Fibroblast of skin of left biceps (primary cell): ENCODE measurements at places on chromosomes 4 and X.

GRCh38 chr4:107870916-107871786 is 46.4 kb downstream of the SGMS2 start:
- no peak for DNase-seq

GRCh38 chrX:95893636-95894035 is 791.0 kb upstream of the DIAPH2 start:
- DNase-seq: peak; percentile 8

DNA sequence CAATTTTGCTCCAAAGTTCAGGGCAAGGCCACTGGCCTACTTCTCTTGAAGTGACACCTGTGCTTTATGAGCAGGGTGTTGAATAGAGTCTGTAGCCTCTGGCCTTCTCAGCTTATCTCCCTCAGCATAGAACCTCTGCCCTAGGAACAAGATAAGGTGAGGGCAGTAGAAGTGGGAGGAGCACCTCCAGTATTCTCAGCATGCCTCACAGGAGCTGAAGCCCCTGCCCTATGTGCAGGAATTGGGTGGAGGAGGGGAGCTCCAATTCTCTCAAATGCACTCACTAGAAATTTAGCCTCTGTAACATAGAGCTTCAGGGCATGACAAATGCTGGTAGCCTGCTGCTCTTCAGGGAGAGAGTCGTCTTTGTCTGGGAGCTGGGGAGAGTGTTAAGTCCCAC is 479.3 kb downstream of the IL1RAPL1 start:
- no peak for DNase-seq

GRCh38 chrX:49172280-49172780 is 632 bp downstream of the PLP2 start:
- no peak for DNase-seq

DNA sequence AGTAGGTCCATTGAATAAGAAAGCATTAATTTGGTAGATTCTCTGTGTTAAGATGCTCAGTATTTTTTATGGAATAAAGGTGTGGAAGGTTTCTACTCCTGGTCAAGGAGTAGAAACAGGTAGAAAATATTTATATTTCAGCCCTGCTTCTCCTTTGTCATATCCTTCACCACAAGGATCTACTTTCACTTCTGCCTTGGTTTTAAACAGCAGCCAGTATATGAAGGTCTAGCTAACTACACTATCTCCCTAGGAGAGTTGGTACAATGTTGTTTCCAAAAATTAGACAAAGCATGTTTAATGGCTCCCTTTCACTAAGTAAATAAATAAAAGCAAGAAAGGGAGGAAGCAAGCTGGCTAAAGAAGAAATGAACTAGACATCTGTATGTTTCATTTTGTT is 44.6 kb upstream of the GYPA start:
- no peak for DNase-seq

- DNase-seq: no peak
These were observed 6.9 kb downstream of the SORCS2 start for GRCh38 chr4:7199129-7199725.

DNA sequence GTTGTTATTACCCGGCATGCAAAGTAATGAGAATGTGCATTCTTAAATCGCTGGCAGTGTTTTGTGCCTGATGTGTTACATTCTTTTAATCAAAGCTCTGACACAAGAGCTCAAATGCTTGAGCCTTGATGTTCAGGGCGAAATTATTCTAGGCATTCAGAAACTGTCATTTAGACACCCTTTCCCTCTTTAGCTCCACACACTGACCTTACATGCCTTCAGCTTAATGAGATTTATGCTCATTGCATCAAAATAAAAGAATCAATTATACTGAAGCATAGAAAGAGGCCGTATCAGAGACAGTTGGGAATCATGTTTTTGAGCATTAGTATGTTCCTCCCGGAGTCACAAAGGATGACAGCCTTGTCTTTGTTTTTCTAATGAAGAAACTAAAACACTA is 56.7 kb downstream of the FAM114A1 start:
- no peak for DNase-seq

DNA sequence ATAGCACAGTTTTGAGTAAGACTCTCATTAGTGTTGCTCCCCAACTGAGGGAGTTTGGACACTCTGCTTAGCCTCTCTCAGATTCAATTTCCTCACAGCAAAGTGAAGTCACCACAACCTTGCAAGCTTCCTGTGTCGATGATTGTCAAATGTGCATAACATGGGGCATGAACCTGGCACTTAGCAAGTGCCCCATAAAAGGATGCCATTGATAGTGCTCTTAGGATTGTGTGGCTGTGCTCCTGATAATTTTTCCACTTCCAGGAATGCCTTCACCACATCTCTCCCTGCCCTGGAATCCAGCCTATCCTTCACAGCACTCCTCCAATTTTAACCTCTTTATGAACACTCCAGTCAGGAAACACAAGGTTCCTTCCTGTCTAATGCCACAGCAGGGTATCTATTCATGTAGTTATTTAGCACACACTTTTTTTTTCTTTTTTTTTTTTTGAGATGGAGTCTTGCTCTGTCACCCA is 309.4 kb downstream of the PPP3CA start:
- no peak for DNase-seq

GRCh38 chr4:92714640-92715039 is 410.9 kb downstream of the GRID2 start:
- no peak for DNase-seq

DNA sequence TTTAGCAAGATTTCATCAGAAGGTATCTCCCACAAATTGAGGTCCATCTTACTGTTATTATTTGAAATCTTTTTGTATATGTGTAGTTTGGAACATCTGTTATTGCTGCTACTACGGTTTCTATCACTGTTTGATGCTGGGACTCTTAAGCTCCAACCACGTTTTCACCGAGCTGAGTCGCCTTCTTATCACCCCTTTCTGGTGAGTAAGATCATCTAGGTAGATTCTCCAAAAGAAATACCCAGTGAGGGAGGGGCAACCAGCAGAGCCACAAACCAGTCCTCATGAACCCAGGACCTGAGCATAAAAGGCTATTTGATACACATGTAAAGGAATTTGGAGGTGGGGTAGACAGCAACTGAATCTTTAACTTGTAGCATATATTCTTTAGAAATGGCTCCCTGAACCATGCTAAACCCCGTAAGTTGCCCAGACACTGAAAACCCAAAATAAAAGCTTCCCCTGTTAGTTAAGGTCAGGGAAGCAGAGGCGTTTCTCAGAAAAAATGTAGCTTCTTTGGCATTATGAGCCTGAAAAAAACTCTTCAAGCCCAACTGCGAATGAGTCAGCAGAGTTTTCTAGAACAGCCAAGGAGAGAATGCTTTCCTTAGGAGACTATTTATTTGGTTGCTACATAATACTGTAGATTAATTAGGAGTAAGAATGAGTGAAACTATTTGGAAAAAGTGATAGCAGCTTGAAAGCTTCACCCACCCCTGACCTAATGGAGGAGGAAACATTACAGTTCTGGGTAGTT is 53.8 kb upstream of the ATXN3L start:
- peak; percentile 49 for DNase-seq

- peak; percentile 79 for DNase-seq
These were observed 3.9 kb downstream of the FGF2 start for GRCh38 chr4:122830426-122831095.
